Muscle of back (tissue), 13 donors: ENCODE measurements at places on chromosomes 1 and 21. TPM values are rescaled to one million over a fixed set of nuclear protein-coding genes. Genes with fewer than 3 reads are reported as not detected.

The CELA3B gene
- not detected for polyA plus RNA-seq

The CTNNBIP1 gene
- polyA plus RNA-seq, result 68.9 TPM

The ATP1A4 gene
- 3.2 TPM for polyA plus RNA-seq

The INAVA gene
- polyA plus RNA-seq, result 2.2 TPM

The SYCP1 gene
- polyA plus RNA-seq, result not detected
